Kidney tubule cell (primary cell): ENCODE measurements at places on chromosomes 1 and 21.

- DNase-seq: no peak
These were observed 33.3 kb downstream of the ADCY10 start for GRCh38 chr1:167880580-167881021.

- DNase-seq: peak; percentile 62
These were observed 31.7 kb downstream of the CHML start for GRCh38 chr1:241608379-241609033.

- no peak for DNase-seq
These were observed 21.8 kb upstream of the PLEKHO1 start for GRCh38 chr1:150127868-150128267.

GRCh38 chr1:240835291-240835690 is 223.3 kb upstream of the GREM2 start:
- DNase-seq: no peak

DNA sequence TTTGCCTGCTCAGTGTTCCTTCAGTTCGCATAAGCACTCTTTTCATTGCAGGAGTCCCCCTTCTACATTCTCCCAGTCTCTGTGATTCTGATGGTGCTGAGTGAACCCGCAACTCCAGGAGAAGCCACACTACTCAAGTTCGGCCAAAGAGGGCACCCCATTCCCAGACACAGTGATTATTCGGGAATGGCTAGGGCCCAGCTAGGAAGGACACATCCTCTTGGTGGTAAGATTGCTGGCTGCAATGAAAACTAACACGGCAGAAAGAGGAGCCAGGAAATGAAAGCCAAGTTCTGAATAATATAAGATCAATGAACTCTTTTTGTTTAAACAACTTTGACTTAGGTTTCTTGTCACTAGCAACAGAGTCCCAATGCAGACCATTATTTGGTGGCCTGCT is 14.9 kb downstream of the CREG1 start:
- DNase-seq: no peak

DNA sequence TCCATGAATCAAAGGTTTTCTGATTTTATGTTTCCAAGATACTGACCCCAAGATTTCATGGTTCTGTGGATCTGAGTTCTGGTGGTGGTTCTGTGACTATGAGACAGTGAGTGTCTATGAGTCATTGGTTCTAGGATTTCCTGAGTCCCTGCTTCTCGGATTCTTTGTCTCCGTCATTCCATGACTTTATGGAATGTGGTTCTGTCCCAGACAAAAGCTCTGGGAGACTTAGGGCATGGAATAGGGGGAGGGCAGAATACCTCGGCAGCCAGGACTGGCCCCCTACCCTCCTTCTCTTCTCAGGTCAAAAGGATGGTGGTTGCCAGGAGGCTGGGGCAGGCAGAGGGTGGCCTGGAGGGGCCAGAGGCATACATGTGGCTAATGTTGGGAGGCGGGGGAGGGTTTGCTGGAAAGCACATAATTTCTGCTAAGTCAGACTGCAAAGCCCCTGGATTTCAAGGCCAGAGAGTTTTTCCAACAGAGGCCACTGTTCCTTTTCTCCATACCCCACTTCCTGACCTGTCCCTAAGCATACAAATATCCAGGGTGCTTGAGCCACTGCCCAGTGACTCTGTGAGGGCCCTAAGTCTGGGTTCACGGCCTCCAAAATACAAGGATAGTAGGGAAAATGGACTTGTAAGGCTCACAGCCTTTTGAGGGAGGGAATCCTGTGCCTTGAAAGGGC is 17.2 kb downstream of the CDCP2 start:
- peak; percentile 60 for DNase-seq

GRCh38 chr1:29394521-29395225 is 158.4 kb downstream of the PTPRU start:
- no peak for DNase-seq

- DNase-seq: peak; percentile 63
These were observed 742 bp downstream of the ARTN start for GRCh38 chr1:43934101-43934985.

- no peak for DNase-seq
These were observed 61.3 kb upstream of the GPR153 start for GRCh38 chr1:6322161-6322560.

GRCh38 chr1:186987065-186987464 is 158.3 kb downstream of the PLA2G4A start:
- DNase-seq: no peak

DNA sequence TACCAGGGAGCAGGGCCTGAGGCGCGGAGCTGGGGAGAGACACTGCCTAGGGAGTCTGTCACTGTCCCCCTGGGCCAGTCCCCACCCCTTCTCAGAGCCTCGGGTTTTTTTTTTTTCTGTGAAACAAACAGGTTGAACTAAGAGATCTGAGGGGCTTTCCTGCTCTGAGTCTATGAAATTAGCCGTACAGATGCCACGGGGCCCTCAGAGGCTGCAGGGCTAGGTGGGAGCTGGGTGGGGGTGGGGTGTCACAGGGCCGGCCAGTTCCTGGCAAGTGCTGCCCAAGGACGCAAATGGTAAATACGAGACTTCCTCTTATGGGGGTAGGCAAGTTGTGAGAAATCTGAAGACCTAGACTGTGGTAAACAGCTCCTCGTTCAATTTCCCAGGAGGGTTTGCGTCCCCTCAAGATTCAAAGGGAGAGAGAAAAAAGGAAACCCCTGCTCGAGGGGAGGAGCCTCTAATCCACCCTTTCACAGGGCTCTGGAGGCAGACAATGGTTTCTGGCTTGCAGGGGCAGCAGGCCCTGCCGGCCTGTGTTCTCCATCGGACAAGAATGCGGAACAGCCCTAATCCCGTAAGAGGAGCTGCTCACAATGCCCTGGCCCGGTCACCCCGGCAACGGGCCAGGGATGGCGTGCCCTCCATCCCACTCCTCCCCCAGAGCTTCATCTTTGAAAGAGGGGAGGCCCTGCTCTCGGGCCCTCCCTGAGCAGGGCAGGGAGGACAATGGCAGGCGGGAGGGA is 7.8 kb downstream of the NUAK2 start:
- DNase-seq: peak; percentile 80

GRCh38 chr1:44684525-44684924 is 10.0 kb downstream of the ARMH1 start:
- DNase-seq: no peak

DNA sequence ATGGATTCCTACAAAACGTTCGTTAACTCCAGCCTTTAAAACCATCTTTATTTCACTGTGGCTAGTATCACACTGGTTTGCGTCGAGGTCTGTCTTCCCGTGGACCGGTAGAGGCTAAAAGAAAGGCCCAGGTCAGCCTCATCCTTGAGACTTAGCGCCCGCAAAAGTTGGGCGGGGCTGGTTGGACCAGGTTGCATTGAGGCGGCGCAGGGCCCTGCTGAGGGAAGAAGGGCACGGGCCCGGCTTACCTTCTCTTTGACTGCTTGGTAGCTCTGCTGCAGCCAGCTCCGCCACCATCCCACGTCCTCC is 455 bp downstream of the BSDC1 start:
- peak; percentile 42 for DNase-seq

DNA sequence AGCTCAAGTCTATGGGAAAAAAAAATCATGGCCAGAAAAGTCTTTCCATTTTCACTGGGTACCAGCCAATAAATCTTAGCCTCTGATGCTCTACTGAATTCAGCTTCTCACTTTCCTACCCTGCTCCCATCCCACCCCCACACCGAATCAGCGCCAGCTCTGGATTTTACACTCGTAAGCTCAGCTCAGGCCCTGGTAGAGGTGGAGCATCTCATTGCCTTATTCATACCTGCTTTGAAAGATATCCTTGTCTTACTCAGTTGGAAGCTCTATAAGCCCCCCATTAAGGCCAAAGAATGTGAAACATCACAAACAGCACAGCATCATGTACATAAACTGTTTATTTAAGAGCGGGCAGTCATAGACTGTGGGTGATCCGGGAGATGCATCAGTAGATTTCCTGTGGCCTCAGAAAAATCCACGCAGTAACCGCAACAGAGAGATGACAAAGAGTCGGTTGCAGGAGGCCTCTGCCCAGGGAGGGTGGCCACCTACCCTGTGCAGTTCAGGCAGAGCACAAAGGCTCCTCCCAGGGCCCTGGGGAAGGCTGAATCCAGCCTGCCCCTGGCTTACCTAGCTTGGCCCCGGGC is 36.4 kb upstream of the ETS2 start:
- peak; percentile 12 for DNase-seq

DNA sequence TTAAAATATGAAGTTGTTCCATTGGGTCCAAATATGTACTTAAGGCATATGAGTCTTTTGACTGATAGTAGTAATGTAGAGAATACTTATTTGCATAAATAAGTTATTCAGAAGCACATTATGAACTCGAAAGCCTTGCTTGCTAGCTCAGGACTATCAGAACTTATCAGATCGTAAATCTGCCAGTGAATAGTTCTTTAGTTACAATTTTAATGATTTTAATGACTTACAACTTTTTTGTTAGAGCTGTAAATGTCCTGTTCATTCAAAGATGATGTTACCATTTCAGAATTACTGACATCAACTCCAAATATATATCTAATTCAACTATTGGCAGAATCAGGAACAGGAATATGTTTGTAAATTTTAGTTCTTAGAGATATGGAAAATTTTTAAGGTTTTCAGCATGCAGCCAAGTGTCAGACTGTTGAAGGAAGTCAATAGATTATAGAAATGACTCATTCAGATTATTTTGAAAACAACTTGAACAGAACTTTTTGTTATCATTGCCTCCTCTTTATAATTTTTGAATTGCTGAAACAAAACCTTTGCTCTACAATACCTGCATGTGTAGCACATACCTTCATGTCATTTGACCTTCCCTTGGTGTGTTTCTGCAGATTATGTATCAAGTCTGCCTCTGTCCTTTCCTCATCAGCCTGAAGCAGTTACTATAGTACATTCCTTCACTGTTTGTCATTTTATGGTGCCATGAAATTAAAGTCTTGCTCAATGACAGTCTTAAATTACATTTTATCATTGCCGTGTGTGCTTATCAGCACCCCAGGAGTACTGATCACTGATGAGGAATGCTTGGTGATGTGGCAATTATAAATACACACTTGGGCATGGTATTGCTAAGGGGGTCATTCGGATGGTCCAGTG is 44.9 kb downstream of the LRRC8D start:
- DNase-seq: peak; percentile 71

DNA sequence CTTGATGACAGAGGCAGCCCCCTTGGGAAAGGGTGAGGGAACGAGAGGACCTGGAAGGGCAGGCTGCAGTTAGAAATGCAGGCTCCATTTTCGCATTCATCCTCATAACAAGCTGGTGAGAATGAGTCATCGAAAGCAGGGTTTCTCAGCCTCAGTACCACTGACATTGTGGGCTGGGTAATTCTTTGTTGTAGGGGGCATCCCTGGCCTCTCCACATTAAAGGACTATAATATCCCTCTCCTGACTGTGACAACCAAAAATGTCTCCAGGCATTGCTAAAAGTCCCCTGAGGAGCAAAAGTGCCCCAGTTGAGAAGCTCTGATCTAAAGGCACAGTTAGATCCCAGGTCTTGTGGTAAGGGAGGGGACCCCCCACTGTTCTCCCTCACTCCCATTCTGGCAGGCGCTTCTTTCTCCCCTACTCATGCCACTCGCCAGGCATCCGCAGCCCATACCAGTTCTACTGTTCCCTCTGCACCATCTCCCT is 20.4 kb downstream of the KCNN3 start:
- no peak for DNase-seq

DNA sequence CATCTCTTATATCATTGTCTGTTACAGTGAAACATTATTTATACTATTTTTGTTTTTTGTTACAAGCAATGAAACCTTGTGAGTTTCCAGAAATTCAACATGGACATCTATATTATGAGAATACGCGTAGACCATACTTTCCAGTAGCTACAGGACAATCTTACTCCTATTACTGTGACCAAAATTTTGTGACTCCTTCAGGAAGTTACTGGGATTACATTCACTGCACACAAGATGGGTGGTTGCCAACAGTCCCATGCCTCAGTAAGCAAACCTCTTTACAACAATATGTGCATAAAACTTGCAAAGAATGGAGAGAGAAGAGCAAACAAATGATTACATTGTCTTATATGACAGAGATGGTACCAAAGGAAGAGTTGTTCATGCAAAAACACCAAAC is 22.4 kb downstream of the CFHR4 start:
- no peak for DNase-seq

DNA sequence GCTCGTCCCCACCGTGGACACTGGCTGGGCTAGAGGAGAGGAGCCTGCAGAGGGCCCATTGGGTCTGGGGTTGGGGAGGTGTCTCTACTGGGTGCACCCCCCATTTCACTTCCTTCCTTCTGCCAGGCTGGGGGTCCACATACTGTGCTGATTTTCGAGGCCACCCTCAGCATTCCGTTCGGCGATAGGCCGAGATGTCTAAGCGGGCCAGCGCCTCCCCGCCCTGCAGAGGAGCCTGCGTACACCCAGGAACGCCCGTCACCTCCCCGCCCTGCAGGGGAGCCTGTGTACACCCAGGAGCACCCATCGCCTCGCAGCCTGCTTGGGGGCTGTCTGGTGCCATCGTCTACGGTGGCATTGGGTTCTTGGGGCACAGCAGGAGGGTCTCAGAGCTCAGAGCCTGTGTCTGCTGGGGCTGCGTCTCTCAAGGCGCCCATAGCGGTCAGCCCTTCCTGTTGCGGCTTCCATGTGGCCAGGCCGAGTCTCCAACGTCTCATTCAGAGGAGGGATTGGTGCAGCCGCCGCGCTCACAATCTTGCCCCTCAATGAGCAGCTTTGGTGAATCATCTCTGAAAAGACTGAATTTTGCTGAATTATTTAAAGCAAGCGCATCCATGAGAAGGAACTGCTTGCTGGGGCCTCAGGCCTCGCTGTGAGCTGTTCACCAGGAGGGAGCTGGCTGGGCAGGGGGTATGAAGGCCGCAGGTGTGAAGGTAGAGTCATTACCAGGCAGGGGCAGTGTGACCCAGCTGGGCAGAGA is 30.7 kb upstream of the AGPAT3 start:
- no peak for DNase-seq

- peak; percentile 47 for DNase-seq
These were observed 46.9 kb downstream of the IL23R start for GRCh38 chr1:67213164-67213563.

DNA sequence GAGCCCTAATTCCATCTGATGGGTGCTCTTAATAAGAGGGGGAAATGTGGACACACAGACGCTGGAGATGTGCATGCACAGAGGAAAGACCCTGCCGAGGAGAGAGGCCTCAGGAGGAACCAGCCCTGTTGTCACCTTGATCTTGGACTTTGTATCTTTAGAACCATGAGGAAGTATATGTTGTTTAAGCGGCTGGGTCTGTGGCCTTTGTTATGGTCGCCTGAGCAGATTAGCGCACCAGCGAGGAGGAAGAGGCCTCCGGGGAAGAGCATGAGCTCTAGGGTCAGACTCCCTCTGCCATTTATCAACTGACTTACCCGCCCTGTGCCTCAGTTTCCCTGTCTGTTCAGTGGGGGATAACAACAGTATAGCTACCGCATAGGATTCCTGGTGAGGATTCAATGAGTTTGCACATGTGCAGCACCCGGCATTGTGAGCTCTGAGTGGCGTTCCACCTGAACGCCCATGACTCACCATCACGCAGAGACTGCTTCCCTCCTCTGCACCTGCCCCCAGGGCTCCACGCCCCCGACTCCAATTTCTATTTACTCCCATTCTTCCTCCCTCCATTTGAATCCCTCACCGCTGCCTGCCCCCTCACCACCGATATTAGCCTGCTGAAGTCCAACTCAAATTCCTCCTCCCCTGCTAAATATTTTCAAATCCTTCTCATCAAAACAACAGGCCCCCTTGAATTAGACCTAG is 67.2 kb downstream of the ATP5PO start:
- DNase-seq: peak; percentile 84
